SW 1271 (cell line): ENCODE measurements at places on chromosomes 12 and 14.
A peak's percentile ranks its signal among the peaks of the same experiment; 100 is the strongest.

DNA sequence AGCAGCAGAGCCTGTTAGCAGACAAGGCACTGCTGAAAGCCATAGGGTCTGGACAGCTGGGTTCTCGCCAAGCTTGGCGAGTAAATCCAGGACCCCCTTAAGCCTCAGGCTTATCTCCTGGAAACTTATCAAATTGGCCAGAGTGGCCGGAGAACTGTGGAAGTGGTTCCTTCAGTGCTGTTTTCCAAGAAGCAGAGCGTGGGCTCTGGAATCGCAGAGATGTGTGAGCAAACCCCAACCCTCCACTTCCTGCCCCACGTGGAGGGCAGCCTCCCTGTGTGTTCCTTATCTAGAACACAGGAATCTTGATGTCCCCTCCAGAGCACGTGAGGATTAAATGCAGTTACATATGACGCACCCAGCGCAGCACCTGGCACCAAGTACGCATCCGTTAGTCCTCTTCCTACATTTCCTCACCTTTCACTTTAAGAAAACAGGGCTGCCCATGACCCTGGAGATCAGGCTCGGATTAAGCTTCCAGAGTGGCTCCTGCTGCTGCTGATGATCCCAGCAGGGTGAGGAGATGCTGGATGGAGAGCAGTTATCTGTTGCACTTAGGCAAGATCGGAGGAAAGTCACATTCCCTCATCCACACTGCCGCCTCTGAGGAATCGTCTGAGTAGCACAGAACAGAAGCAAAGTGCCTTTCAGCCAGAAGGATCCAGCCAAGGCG lies 35.0 kb downstream of the MMAB start:
- no peak for DNase-seq

GRCh38 chr14:81103443-81103842 lies 117.3 kb downstream of the GTF2A1 start:
- DNase-seq: no peak

DNA sequence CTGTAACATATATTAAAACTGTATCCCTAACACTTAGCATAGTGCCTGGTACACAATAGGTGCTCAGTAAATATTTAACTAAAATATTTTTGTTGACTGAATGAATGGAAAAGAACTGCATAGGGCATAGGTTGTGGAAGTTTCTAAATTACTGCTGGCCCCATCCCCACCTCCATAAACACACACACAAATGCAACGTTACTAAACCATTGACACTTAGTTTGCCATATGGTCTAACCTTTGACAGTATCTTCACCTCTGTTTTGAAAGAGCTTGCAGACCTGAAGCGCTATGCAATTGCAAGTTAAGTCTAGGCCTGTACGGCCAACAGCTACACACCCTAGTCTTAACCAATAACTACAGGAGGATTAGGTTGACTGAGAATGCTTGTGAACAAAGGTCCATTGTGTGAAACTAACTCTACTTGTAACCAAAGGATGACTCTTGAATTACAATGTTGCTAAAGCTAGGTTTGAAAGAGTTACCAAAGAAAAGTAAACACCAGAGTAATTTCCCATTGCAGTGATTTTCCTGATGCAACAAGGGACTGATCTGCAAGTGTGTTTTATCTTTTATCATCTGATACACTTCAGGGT lies 924 bp upstream of the MANSC1 start:
- DNase-seq: no peak

DNA sequence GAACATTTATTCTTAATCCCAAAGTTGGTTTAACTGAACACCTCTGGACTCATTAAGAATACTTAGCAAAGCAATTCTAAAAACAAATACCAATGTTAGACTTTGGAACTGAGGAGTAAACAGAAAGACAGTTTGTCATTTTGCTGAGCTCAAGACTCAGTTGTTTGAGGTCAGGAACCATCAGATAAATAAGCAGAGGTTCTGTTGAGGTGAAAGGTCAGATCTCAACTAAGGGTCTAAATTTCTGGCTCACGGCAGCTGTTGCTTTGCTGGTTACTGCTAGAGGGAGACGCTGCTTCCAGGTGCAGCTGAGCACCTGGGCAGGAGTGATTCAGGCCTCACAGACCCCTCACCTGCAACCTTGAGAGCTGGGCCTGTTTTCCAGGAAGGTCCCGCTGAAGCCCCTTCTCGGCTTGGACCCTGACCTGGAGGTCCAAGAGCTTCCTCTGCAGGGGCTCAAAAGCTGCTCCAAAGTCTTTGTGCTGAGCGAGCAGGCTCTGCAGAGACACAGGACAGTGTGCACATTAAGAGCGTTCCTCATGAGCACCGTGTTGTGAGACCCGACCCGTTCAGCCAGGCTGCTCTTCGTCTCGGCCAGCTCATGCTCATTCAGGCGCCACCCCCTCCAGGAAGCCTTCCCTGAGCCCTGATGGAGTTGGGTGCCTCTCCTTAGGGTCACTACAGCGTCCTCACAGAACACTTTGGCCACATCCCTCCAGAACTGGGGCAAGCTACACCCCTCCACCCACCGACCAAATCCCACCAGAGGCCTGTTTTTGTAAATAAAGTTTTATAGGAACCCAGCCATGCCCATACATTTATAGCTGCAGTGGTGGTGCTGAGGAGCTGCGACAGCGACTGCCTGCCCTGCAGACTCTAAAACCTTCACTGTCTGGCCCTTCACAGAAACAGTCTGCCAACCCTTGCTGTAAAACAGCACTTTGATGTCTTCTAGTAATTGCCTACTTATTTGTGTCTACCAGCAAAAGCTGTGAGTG lies 72.0 kb downstream of the SYNE3 start:
- DNase-seq: no peak

GRCh38 chr14:103108749-103109207 lies 14.3 kb downstream of the EXOC3L4 start:
- no peak for DNase-seq

- DNase-seq: no peak
Measured at GRCh38 chr12:53712059-53712643, 15.1 kb downstream of the CALCOCO1 start.

GRCh38 chr12:52010692-52011601 lies 4.2 kb downstream of the TAMALIN start:
- no peak for DNase-seq

- DNase-seq: no peak
Measured at GRCh38 chr14:82905762-82906161, 1372.1 kb upstream of the SEL1L start.

DNA sequence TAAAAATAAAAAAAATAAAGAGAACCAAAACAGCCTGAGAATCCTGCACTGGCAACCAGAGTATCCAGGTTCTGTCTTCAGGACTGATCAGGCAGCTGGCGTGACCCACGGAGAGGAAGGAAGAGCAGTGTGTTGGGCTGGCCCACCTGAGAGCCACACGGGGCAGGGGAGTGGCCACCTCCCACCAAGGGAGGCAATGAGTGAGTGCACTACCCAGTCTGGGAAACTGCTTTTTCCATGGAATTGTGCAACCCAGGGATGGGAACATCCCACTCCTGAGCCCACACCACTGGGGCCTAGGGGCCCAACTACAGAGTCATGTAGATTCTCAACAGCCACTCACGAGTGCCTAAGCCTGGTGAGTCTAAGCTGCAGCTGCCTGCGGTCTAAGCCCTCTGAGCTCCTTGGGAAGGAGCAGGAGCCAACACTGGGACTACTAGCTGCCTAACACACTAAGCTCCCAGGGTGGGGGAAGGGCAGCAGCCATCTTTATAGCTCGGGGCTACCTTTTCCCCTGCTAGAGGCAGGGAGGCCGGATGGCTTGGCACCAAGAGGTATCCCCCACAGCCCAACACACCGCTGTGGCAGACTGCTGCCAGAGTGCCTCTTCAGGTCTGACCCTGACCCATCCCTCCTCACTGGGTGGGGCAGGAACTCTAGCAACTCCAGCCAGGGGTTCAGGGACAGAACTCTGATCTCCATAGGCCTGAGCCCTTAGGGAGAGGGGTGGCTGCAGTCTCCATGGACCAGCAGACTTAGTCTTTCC lies 610.9 kb downstream of the RERGL start:
- DNase-seq: no peak

DNA sequence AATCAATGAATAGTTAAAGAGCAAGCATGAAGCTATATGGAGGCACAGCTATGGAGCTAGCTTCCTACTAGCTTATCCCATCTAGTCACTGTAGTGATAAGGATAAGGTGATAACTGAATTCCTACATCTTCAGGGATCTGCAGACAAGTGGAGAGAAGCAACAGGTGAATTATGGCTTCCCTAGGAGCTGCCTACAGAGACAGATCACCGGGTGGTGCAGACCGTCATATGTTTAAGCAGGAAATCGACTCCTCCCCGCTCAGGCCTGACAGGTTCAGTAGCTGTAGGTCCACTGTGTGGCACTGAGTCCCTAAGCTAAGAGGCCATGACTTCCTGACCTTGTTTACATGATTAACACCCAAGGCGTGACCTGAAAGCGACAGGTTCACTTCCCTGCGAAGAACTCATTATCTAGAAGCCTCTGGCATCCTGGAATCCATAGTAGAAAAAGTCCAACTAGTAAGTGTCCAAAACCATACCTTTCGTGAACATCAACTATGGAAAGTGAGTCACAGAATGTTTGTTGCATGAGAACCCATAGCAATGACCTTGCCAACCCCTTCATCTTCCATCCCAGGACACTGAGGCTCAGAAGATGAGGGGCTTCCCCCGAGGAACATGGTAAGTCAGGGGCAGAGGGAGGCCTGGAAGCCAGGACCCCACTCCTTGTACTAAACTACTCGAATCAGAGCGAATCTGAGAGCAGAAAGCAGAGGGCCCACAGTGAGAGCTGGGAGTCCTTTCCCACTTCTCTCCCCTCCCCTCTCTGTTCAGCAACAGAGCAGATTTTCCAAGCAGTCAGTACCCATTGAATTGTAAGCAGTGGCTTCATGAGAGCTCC lies 75.4 kb upstream of the CCND2 start:
- no peak for DNase-seq

- DNase-seq: no peak
Measured at GRCh38 chr12:76945867-76946266, 67.0 kb upstream of the CSRP2 start.

DNA sequence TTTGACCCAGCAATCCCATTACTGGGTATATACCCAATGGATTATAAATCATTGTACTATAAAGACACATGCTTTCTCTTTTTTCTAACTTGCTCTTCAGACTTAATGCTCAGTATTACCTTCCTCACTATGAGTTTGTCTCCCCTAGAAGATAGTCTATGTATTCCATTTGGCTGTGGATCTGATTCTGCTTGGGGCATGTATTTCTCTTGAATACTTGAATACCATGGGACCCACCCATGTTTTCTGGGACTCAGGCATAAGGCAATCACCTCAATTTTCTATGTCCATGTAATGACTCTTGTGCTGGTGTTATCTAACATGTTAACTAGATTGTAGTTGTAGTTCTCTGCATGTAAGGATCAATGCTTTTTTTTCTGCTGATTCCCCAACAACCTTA lies 70.4 kb upstream of the PPM1H start:
- no peak for DNase-seq

- DNase-seq: no peak
Measured at GRCh38 chr12:124847113-124848074, 16.3 kb downstream of the SCARB1 start.

GRCh38 chr14:99339551-99339950 lies 67.6 kb upstream of the BCL11B start:
- DNase-seq: no peak

DNA sequence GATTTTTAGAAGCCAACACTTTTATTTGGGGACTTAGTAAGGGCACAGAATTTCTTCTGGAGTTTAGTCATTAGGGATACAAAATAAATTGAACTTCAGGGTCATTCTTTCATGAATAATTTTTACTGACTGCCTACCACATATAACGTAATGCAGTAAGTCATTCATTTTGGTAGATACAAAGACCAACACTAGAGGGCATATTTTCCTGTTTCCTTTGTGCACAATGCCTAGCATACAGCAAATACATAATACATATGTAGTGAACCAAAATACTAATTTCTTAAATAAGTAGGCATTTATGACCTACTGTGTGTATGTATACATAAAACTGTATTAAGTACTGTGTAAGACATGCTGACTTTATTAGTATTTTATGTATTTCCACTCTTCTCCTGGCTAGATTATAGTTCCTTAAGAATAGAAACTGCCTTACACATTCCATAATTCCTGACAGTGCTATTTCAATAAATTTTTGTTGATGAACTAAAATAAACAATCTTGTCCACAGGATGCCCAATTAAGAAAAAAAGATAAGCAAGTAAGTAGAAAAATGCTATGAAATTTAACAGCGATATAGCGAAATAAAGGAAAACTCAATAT lies 47.9 kb downstream of the PPP1R12A start:
- DNase-seq: peak; percentile 76

DNA sequence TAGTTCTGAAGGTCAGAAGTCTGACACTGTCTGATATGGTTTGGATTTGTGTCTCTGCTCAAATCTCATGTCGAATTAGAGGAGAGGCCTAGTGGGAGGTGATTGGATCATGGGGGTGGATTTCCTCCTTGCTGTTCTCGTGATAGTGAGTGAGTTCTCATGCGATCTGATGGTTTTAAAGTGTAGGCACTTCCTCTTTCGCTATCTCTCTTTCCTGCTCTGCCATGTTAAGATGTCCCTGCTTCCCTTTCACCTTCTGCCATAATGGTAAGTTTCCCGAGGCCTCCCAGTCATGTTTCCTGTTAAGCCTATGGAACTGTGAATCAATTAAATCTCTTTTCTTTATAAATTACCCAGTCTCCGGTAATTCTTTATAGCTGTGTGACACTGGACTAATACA lies 84.1 kb upstream of the TMTC1 start:
- DNase-seq: no peak

DNA sequence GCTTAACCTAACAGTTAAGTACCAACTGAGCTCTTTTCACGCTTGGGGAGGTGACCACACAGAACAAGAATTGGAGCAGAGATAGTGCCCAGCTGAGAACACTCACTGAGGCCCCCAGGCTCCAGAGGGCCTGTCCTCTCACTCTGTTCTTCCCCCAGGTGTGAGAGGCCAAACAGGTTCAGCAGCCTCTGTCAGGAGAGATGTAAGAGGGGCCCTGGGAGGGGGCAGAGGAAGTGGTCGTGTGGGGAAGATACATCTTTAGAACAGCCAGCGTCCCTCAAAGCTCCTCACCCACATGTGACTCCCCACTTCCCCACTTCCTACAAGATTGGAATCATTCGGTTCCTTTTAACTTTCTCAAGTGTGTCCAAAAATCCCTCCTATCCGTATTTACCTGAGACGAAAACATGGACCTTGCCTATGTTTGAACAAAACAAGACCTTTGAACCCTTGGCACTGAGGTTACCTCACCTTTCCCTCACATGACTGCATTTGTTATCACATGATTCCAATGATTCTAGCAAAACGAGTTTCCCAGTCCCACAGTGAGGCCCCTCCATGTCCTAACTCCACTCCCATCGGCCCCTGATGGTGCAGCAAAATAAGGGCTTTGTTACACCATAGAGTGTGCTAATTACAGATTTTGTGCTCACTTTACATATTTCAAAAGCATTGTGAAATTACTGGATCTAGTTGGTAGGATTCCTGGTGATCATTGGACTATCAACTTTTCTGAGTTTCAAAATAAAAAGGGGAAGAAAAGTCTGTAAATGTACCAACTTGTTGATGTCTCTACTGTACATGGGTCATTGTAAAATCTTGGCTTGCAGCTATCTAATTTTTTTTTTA lies 40.0 kb upstream of the PAPOLA start:
- no peak for DNase-seq

DNA sequence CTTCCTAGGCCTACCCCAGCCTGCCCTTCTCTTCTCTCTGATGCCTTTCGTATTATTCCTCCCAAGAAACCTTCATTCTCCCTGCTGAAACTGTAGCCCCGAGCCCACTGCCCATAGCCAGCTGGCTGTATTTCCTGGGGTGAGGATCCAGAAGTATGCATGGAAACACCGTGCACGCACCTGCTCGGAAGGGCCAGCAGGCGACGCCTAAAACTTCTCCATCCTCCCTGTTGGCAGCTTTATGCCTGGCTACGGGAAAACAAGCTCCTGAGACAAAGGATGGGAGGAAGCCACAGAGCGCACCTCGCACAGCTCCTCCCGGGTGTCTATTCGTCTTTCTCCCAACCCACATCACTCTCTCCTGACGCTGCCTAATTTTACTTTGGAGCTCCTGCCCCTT lies 69.0 kb upstream of the CAPRIN2 start:
- no peak for DNase-seq
